ENCODE measurements at places on chromosomes 3 and 15.
A peak's percentile ranks its signal among the peaks of the same experiment; 100 is the strongest.

DNA sequence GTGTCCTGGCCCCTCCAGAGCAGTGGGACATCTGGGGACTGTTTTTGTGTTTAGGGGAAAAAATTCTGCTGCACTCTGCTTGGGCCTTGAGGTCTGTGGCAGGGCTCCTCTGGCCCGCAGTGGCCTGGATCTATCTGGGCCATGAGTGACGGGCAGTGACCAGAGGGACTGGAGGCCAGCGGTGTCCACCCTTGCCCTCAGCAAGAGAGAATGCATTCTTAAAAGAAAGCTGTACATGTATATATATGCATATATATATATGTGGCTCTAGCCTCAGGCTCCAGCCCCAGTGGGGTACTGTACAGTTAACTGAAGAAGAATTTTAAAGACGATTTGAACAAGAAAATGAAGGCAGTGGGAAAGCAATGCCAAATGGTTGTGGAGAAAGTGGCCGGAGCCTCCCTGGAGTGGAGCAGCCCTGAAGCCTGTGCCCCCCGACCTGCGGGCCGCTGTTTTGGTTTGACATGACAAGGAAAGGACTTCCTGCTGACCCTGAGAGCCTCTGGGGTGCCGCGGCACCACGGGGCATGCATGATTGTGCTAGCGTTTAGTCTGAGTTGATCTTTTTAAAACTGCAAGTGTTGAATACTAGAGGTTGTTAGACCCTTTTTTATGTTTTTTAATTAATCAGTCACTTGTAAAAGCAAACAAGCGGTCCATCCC is 52.2 kb downstream of the PLXNA1 start:
- no peak for DNase-seq

DNA sequence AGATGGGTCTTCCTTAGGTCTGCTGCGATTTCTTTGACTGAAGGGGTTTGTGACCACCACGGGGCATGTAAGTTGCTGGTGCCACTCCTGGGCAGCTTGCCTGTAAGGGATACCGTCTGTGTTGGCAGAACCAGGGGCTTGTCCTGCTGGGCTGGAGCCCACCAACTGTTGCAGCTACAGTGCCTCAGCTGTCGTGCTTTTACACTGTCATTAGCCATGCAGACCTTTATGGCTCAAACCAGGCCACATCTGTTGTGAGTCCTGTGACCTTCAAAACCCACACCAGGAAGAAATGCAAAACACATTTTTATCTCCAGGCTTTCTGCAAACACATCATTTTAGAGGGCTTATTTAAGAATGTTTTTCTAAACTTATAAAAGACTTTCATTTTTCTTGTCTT is 168.7 kb downstream of the PTPRG start:
- no peak for DNase-seq

DNA sequence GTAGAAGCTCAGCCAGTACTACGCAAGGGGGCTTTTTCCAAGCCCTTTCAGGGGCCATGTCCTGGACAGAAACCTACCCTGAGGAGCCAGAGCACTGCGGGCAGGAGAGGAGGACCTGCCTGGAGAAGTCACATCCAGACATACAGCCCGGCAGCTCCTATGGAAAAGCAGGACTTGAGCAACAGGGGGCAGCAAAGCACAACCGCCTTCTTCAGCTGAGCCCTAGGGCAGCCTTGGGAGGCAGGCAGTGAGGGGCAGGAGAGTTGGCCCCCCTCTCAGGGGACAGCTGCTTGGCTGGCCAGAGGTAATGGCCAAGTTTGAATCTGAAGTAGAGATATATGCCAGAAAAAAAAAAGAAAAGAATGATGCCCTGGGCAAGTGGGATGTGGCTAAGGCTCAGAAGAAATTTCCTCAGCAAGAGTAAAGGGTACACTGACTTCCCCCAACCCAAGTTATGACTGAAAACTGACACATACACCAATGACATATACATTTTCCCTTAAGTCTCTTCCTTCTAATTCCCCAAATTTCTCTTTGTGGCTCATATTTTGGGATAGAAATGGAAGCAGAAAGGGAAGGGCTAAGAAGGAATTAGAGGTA is 56.9 kb downstream of the CYP19A1 start:
- DNase-seq: peak; percentile 61

GRCh38 chr15:27671819-27672437 is 427.2 kb downstream of the OCA2 start:
- no peak for DNase-seq

DNA sequence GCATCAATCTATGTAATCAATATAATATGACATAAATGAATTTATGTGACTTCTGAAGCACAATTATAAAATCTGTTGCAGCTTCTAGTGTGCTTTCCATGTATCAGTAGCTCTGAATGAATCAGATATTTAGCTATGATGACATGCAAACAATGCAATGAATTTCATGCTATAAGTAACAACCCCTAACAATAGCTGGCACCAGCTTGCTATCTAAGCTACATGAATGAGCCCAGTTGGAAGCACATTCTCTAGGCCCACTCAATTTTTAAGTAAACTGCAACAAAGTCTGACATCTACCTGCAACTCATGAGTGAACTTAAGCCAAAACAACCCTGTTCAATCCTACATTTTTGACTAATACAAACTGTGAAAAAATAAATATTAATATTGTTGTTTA is 507.3 kb upstream of the ROBO1 start:
- DNase-seq: no peak

DNA sequence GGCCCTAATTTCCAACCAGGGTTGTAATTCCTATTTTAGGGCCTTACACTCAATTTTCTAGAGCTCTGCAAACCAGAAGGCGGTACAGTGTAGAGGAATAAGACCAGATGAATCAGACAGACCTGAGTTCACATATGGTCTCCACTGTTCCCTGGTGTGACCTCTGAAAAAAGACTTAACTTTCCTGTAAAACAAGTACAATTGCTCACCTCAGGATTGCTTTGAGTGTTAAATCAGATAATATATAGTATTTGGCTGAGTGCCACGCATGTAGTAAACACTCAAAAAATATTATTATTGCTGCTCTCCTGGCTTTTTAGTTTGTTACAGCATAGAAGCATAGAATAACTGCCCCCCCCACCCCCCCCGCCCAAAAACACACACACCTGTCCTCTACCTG is 51.0 kb upstream of the STT3B start:
- no peak for DNase-seq

- DNase-seq: no peak
Measured at GRCh38 chr15:41565702-41566101, 6.7 kb downstream of the TYRO3 start.

- DNase-seq: no peak
Measured at GRCh38 chr15:57890351-57890750, 175.2 kb downstream of the ALDH1A2 start.

Measured in KBM-7 (cell line).